Jurkat, Clone E6-1 (cell line): ENCODE measurements at places on chromosomes 1 and 21.

- DNase-seq, result no peak
Measured at GRCh38 chr1:77948841-77949424, 29.9 kb downstream of the FUBP1 start.

DNA sequence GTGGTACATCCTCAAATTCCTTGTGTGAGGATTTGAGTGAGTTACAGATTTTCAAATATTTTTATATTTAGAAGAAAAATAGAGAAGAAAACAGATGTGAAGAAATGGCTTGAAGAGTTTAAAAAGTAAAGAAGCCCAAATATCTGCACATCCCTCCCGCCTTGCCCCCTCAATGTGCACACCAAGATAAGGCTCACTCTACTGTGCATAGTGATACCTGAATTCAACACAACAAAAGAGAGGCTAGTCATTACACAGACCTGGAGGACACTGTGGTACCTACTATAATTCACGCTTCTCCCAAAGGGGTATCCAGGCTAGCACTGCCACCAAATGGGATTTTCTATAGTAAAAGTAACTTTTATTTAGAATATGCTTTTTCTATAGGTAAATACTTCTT, 44.0 kb upstream of the SYT2 start:
- no peak for DNase-seq

DNA sequence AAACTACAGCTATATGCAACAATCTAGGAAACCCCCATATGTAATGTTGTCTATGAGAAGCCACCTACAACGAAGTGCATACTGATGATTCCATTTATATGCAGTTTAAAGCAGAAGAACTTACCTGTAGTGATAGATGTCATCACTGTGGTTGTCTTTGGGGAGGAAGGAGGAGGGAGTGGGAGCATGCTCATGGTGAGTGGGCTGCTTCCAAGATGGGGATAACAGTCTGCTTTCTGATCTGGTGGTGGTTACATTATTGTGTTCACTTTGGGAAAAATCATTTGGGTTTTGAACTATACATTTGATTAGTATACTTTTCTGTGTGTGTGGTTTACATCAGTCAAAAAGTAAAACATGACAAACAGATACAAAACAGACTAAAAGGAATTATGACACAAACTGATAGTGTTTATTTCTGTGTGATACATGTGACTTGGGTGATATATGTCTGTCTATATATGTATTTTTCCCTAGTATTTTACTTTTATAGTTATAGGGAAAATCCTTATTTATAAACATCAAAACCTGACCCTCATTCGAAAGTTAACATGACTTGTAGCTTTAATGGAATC, 184.7 kb downstream of the VPS13D start:
- no peak for DNase-seq

- no peak for DNase-seq
Measured at GRCh38 chr1:41118645-41119044, 97.1 kb upstream of the SLFNL1 start.

- no peak for DNase-seq
Measured at GRCh38 chr1:106043971-106044370, 1012.5 kb upstream of the PRMT6 start.

DNA sequence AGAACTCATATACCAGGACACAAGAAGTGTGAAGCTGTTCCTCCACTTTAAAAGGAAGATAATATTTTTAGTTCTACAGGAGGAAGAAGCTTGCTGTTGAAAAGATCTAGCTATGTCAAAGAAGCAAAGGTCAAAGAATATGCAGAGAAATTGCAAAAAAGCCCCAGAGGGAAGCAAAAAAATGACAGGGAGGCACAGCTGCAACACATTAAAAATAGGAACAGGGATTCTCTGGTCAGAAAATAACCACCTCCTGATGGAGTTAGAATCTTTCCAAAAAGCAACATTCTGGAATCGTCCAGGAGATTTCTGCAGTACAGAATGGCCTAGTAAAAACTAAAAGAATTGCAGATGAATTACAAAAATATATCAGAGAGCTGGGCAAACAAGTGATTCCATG, 238.9 kb upstream of the PRMT6 start:
- DNase-seq, result no peak

- no peak for DNase-seq
Measured at GRCh38 chr1:15702722-15703550, 18.8 kb downstream of the PLEKHM2 start.

DNA sequence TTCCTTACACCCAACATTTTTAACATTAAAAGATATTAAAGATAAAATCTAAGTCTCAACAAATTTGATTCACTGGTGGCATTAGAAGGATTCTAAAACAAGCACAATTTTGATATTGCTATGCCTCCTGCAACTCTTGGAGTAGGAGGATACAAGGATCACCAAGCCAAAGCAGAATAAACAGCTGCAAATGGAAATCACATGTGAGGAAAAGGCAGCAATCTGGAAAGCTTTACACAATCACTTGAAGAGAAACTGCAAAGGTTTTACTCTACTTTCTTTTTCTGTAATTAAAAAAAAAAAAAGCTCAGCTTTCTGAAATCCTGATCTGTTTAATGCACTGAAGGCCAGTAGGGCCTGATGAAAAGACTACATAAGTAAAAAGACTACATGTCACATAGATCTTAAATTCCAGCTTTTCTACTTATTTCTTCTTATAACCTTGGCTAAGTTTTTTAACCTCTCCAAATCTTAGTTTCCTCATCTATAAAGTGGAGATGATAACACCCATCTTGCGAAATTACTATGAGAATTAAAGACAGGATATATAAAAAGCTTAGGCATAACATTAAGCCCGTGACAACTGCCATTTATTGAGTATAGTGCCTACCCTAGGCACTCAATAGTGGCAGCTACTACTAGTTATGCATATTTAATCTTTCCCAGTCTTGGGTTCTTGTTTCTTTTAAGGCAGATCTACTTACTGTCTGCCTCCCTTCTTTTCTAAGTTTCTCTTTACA, 73.5 kb downstream of the EPS15 start:
- no peak for DNase-seq

- no peak for DNase-seq
Measured at GRCh38 chr1:160307118-160307791, 22.3 kb upstream of the PEX19 start.

DNA sequence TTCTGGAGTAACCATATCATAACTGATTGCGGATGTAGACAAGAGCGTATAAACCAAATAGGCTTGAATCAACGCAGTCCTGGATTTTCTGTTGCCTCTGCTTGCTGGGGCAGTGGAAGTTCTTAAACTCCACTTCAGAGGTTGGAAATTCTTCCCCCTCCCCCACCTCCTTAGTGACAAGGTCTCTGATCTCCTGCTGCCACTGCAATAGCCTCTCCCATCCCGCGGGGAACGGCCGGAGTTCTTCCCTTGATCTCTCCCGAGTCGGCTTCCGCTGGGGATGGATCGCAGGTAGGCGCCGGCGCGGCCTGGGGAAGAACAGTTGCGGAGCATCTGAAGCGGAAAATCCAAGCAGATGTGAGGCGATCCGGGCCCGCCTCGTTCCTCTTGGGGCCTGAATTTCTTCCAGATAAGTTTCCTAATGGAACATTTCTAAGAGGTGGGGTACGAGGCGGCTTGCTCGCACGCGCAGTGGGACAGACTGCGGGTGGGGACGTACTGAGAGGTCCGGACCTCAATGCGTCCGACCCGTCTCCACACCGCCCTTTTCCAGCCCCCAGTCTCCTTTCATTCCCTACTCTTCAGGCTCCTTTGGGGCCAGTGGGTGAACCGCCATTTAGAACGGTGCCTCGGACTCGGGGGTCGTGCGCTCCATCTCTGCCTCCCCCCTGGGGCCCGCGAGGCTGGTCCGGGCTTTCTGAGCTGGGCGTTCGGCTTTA, 3.1 kb upstream of the SIM2 start:
- no peak for DNase-seq

DNA sequence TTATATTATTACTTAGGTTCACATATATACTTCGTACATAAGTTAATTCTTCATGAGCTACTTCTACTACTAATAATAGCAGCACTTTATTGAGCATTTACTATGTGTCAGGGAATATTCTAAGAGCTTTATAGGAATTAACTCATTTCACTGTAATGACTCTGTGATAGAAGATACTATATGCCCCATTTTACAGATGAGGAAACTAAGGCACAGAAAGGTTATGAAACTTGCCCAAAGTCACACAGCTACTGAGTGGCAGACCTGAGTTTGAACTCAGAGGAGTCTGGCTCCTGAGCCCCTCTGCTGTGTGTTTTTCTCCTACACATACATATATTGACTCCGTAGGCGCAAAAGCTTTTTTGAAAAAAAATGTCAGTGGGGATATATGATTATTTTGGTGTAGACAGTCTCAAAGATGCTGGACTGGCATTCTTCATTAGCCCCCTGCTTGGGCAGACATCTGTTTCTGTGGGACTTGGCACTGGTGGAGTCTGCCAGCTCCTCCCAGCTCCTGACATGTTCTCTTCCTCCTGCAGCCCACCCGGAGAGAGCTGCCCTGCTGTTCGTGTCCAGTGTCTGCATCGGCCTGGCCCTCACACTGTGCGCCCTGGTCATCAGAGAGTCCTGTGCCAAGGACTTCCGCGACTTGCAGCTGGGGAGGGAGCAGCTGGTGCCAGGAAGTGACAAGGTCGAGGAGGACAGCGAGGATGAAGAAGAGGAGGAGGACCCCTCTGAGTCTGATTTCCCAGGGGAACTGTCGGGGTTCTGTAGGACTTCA, 70.9 kb downstream of the TCP10L start:
- DNase-seq, result no peak

DNA sequence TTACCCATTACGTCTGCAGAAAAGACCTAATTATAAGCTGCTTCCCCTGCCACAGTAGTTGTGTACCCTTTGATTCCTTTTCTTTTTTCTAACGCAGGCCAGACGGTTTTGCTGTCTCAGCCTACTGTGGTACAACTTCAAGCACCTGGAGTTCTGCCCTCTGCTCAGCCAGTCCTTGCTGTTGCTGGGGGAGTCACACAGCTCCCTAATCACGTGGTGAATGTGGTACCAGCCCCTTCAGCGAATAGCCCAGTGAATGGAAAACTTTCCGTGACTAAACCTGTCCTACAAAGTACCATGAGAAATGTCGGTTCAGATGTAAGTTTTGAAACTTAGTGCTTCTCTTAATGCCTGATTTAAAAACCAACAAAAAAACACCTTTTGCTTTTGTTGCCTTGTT, 35.8 kb downstream of the ATF6 start:
- no peak for DNase-seq

DNA sequence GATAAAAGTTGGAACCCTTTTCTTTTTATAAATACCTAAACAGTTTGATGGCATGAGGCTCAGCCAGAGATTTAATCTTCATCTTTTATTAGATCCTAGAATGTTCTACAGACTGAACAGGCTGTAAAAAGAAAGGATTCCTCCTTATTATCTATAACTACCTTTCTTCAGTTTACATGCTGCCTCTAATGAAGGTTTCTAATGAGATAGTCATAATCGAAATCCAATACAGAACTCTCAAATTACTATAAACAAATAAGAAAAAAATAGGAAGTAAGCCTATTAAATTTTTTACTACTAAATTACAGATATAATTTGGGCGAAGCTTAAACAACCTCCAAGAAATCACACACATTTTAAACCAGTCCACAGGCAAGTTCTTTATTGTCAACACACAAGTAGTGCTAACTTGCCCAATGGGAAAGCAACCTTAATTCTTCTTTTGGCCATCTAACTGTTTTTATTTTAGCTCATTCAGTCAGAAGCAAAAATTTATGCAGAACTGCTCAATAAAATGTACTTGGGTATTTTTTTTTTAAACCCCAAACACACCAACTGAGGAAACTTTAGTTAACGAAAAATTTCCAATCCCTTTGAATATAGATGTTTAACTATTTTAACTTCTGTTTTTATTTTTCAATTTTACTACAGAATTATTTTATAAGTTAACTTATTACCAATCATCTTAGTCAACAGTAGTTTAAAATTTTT, 4.8 kb downstream of the WDR26 start:
- no peak for DNase-seq

DNA sequence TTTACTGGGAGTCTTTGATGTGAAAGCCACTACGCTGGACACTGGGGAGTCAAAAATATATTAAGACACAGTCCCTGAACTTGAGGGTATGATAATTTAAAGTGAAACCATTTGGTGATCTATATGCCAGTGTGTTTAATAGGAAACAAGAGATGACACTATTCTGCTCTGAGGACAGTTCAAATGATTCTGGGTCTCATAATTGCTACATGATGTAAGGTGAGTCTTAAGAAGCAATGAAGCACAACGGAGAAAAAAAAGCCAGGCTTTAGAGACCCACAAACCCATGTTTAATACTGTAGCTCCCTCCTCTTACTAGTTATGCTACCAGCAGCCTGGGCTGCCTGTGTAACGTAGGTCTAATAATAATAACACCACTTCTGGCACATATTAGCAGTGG, 14.2 kb upstream of the LRRC8D start:
- no peak for DNase-seq

GRCh38 chr1:92940541-92940940, 20.7 kb downstream of the DIPK1A start:
- no peak for DNase-seq

DNA sequence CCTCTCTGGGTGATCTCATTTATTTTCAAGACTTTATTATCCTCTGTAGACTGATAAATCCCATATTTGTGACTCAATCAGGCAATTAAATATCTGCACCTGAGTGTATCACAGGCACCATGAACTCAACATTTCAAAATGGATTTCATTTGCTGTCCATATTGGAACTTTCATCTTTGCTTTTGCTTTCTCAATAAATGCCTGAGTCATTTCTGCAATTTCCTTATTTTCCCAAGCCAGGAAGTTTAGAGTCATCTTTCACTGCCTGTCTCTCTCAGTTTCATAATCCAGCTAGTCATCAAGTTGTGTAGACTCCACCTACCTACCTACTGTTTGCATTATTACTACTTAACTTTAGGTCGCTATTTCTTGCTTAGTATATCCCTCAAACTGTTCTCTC, 540.9 kb downstream of the LMO4 start:
- no peak for DNase-seq

DNA sequence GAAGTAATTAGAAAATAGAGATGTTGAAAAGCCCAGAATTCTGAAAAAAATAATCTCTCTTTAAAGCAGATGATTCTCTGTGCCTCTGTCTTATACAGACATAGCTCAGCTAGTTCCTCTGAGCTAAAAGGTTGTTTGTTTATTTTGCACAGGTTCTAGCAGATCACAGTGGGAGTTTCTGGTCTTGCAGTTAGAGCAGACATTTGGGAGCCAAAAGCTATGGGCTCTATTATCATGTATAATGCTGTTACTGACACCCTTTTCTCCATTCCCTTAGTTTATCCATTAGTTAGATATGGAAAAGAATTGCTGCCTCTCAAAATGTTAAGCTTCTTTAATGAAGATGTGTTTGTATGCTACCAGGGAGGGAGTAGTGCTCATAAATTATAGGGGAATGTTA, 20.5 kb upstream of the CD55 start:
- DNase-seq, result no peak

GRCh38 chr1:233620065-233620464, 6.2 kb downstream of the KCNK1 start:
- DNase-seq, result no peak

DNA sequence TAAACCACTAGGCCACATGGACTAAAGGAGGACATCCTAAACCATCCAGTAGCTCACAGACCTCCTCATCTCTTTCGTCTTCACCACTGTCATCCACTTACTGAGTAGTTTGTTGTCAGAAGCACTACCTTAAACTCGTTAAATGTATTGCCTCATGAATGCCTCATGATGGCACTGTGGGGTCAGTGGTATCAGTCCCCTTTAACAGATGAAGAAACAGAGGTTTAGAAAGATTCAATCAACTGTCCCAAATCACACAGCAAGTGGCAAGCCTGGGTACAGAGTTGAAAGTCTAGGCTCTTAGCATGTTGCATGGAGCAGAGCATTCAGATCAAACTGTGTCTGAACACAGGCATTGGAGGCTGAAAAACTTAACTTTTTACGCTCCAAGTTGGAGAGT, 183.6 kb upstream of the KIAA0040 start:
- DNase-seq, result peak; percentile 23
